ENCODE measurements at places on chromosomes 11 and 22.
A peak's percentile ranks its signal among the peaks of the same experiment; 100 is the strongest.

- DNase-seq = no peak
These were observed 68.5 kb downstream of the ARFGAP2 start for GRCh38 chr11:47108214-47108613.

- no peak for DNase-seq
These were observed 1.3 kb downstream of the MPPED1 start for GRCh38 chr22:43412808-43413795.

DNA sequence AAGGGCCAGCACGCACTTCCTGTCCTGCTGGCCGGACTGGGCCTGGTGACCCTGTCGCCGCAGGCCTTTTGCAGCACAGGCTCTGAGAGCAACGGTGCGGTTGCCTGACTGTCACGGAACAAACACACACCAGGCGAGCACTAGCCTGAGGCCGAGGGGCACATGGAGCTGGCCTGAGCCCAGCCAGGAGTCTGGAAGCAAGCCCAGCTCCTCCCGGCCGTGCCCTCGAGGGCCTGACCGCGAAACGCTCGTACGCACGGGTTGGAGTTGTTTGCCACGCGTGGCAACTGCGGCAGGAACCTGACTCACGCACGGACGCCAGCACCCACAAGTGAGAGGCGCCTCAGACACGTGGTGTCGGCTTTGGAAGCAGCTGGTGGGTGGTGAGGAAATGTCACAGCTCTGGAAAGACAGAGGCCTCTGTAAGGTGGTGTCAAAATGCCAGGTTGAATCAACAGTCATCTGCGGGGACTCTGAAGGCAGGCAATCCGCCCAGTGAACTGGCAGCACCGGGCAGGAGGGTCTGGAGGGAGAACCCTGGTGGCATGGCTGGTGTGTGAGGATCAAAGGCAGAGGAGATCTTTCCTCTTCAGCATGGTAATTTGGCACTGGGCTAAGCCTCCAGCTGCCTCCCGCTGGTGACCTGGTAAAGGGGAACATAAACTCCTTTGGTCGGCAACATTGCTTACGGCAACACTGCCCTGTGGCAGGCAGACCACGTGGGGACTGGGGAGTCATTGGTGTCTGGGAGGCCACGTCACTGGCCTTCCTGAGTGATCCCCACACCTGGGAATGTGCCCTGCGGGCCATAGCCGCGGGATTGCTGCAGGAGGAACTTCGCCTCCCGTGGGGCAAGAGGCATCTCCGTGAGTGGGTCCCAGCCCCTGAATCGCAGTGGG lies 15.3 kb upstream of the IL17REL start:
- peak; percentile 47 for DNase-seq

DNA sequence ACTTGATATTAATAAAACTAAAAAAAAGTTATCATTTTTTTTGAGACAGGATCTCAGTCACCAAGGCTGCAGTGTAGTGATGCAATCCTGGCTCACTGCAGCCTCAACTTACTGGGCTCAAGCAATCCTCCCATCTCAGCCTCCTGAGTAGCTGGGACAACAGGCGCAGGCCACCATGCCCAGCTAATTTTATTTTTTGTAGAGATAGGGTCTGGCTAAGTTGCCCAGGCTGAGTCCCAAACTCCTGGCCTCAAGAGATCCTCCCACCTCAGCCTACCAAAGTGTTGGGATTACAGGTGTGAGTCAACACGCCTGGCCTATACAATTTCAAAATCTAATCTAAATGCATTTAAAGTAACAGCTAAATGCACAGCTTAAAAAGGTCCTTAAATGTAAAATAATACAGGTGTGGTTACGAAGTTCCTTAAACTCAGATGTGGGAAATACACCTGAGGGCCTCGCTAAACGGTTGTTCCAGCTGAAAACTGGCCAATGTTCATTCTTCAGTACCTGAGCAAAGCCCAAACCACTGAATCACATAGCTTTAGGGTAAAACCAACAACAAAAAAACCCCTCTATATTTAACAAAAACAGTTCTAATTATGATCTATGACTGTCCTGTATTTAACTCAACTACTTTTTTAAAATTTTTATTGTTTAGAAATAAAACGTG lies 11.8 kb downstream of the NAP1L4 start:
- DNase-seq = no peak

DNA sequence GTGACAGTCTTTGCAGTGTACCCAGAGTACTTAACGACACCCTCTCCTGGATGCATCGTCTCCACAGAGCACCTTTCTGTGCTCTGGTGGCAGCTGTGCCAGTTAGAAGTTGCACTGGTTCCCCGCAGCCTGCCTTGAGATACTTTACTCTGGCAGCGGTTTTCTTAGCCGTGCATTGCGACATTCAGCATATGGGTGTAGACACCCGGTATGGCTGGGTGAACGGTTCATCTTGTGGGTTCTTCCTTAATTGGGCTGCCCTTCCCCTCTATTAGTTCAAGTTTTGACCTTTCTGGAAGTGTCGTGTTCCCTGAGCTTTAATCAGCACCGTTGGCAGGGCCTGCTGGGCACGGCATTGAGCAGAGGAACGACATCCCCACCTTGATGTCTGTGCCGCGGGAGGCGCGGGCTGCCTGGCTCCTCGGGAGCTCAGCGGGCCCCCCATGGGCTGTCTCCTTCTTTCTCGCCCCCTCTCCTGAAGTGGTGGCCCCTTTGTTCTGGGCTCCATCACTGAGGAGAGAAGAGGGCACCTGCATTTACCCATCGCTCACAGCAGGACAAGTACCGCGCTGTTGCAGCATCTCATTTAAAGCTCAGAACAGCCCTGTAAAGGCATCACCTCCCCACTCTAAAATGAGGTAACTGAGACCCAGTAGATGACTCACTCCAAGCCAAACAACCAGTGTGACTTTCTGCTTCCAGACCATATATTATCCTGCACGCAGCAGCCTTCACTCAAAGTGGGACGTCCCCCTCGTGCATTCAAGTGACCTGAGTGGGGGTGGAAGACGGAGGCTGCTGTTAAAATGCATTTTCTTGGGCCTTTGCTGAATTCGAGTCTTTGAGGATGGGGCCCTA lies 13.3 kb downstream of the FAM83F start:
- no peak for DNase-seq

GRCh38 chr22:37243402-37244113 lies 511 bp downstream of the RAC2 start:
- no peak for DNase-seq

DNA sequence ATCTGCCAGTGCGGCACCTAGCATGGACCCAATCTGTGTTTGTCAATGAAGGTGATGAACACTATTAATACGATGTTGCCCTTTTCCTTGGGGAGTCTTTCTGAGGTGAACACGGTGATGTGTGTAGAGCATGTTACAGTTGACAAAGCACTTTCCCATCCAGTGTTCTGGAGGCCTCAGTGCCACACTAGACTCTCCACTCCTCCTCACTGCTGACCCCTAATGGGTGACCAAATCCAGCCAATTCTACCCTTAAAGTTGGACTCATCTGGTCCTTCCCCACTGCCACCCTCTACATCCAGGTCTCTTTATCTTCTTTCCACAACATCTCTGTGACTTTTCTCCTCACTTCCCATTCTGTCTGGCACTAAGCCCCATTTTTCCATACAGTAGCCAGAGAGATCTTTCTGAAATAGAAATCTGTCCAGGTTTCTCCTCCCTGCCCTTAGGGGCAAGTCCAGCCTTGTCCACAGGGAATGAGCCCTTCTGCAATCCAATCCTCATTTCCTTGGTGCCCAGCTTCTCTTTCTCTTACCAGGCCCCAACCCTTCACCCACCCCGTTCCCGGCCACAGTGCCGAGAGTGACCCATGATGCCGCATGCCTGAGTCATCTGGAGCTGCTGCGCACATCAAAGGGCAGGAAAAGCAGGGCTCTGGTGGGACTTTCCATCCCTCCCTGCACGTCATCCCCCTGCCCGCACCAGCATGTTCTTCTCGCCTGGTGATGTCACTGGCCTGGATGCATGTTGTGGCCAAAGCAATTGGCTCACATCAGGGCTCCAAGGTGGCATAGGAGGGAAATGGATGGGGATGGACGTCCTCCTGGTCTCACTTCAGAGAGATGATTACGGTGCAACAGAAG lies 64.2 kb downstream of the RASSF10 start:
- DNase-seq = no peak

- no peak for DNase-seq
These were observed 286.7 kb downstream of the MN1 start for GRCh38 chr22:27514601-27515523.

DNA sequence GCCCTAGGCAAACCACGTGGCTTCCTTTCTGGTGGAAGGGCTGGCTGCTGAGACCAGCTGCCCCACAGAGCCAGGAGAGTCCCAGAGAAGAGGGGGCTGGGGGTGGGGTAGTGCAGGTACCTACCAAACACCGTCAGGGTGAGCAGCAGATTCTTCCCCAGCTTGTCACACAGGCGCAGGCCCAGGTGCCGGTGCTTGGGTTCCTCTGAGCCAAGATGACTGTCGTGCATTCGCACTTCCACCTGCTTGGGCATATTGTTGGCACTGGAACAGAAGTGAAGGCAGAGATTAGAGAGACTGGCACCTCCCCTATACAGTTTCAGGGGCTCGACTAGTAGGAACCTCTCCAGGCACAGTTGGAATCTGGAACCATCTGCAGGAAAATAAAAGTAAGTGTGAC lies 102.1 kb downstream of the SLC1A2 start:
- DNase-seq = no peak

DNA sequence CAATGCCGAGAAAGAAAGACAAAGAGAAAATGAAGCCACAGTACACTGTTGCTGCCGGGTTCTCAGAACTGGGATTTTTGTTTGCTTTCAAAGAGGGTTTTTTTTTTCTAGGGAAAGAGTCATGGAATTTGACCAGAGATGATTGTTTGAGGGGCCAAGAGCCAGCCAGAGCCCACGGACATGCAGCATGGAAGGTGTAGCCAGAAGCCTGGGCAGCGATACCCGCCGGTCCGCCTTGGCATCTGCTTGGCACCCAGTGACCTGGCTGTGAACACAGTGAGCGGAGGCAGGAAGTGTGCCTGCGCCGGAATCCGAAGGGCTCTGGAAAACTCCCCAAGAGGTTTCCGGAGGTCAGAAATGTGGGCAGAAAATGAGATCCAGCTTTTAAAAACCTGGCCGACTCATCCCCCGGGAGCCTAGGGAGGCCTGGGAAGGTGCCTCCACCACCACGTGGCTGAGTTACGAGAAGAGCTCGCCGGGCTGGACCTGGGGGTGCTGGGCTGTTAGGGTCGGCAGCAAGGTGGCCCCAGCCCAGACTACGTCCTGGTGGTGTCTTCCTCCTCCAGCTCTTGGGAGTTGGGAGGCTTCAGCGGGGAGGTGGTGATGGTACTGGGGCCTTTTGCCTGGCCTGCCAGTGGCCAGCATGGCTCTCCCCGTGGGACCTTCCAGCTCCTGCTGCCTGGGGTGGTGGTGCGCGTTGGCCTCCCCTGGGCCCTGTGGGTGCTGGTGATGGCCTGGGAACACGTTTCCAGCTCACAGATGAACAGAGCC lies 61.6 kb upstream of the PPARA start:
- no peak for DNase-seq

DNA sequence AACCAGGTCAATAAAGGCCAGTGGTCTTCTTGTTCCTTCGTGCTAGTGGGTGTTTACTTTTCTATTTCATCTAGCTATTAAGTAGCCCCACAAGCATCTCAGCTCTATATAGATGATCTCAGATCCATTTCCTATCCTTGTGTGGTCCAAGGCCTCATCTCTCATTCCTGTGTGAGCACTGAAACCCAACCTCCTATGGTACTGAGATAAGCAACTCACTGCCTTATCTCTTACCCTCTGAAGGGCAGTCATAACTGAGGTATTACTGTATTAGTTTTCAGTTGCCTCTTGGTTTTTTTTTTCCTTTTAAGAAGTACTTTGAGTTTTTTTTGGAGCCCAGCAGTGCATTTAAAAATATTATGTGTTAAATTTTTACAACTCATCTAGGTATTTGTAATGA lies 28.3 kb downstream of the ACER3 start:
- no peak for DNase-seq

- DNase-seq = no peak
These were observed 26.9 kb downstream of the PPFIA1 start for GRCh38 chr11:70297341-70297740.

- DNase-seq = no peak
These were observed 94.5 kb upstream of the FGF3 start for GRCh38 chr11:69913591-69914285.

DNA sequence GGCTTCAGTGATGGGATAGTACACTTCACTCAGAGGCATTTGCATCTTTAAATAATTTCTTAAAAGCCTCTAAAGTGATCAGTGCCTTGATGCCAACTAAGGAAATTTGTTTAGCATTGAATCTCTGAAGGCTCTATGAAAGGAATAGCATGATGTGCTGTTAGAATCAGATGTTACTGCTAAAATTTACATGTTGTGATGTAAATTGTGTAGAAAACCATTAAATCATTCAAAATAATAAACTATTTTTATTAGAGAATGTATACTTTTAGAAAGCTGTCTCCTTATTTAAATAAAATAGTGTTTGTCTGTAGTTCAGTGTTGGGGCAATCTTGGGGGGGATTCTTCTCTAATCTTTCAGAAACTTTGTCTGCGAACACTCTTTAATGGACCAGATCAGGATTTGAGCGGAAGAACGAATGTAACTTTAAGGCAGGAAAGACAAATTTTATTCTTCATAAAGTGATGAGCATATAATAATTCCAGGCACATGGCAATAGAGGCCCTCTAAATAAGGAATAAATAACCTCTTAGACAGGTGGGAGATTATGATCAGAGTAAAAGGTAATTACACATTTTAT lies 4.6 kb downstream of the MALAT1 start:
- DNase-seq = no peak

GRCh38 chr11:115276191-115276590 lies 228.0 kb downstream of the CADM1 start:
- DNase-seq = no peak

- DNase-seq = no peak
These were observed 71.4 kb downstream of the CTSC start for GRCh38 chr11:88266157-88266556.

- DNase-seq = no peak
These were observed 3.2 kb downstream of the JOSD1 start for GRCh38 chr22:38697425-38698089.

- no peak for DNase-seq
These were observed 650.8 kb upstream of the KIRREL3 start for GRCh38 chr11:127651175-127651887.

- no peak for DNase-seq
These were observed 1.7 kb upstream of the USP28 start for GRCh38 chr11:113876798-113877669.

- DNase-seq = no peak
These were observed 976.1 kb downstream of the TBC1D22A start for GRCh38 chr22:47738472-47739013.

DNA sequence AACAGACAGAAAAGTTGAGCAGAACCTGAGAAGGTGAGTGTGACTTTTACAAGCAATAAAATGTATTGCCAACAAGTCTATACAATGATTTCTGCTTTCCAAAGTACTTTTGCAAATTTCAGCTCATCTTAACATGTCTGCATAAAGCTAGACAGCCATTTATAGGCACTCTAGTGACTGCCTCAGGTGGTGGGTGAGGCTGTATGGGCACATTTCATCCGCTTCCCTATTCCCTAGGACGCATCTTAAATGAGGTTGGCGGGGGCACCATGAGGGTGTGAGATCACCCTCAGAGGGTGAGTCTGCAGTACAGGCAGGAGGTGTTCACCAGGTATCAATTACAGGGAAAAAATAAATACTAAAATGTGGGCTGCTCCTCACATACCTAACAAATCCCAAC lies 110.1 kb downstream of the ETS1 start:
- DNase-seq = no peak
